ENCODE measurements at places on chromosomes 3 and 15.

- no peak overlapping the region for H3K4me3 ChIP-seq
- H3K4me1 ChIP-seq, result no peaks in the 10 kb centered on the region
- no peak overlapping the region for H3K27ac ChIP-seq
- no peak for DNase-seq
- no peaks in the 10 kb centered on the region for H3K36me3 ChIP-seq
These were observed 426.1 kb downstream of the IL5RA start for GRCh38 chr3:2684046-2684445.

DNA sequence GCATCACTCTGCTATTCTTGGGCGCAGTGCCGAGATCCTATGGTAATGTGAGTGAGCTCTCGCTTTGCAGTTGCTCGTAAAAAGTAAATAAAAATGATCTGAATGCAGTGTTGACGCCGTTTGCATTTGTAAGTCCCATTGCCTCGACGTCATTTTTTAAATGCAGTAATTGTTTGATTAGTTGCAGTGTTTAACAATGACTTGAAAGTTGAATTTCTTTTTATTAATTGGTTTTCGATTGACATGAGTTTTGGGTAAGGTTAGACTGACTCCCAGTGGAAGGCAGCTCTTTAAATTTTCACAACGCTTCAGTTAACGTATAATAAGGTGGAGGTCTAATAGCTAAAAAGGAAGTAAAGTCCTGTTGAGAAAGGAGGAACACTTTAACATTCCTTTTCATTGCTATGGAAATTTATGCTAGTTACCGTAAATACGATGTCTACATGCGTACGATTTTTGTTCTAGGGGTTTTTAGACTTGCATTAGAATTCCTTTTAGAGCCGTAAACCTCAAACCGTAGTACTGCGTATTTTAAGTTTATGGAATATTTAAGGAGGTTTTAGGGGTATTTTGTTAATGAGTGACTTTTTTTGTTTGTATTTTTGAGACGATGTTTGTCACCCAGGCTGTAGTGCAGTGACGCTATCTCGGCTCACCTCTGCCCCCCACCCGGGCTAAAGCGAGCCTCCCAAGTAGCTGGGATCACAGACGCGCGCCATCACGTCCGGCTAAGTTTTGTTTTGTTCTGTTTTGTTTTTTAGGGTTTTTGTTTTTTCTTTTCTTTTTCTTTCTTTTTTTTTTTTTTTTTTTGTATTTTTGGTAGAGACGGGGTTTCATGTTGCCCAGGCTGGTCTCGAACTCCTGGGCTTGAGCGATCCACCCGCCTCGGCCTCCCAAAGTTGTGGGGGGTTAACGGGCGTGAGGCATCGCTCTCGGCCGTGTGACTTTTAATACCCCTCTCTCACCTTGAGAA is 1.4 kb downstream of the MORF4L1 start:
- peaks cover 51% of the 10 kb centered on the region for H3K4me1 ChIP-seq
- H3K27ac ChIP-seq, result peak overlapping the region; percentile 99
- peaks cover 25% of the 10 kb centered on the region for H3K36me3 ChIP-seq
- peak; percentile 69 for DNase-seq

DNA sequence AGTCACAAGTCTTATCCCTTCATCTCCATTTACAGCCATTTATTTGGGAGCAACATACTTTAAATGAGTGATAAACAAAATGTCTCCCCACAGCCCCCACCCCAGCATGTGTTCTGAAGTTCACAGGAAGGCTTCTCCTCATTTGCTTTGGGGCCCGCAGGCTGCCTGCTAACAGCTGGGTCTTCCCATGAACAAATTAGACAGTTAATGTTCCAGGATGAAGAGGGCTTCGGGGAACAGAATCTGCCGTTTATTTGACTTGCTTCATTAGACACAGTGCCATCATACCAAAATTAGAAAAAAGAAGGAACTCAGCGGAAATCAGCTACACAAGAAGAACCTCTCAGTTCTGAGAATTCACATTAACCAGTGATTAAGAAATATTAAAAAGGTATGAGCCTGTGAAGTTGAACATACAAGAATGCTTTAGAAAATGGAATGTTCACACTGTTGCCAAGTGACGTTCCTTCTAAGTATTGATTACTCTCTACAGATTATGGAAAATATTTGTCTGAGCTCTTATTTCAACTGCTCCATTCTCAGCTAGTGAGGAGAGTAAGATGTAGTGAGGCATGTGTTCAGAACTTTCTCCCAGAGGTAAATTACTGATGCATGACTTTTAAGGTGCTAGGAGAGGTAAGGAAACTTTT is 107.5 kb upstream of the THBS1 start:
- peaks cover 11% of the 10 kb centered on the region for H3K27me3 ChIP-seq
- no peak overlapping the region for H3K4me3 ChIP-seq
- no peak overlapping the region for H3K27ac ChIP-seq

- H3K36me3 ChIP-seq, result no peaks in the 10 kb centered on the region
- DNase-seq, result no peak
- H3K4me1 ChIP-seq, result no peaks in the 10 kb centered on the region
- no peak overlapping the region for H3K27ac ChIP-seq
- H3K27me3 ChIP-seq, result no peaks in the 10 kb centered on the region
- no peak overlapping the region for H3K4me3 ChIP-seq
These were observed 116.5 kb upstream of the CMC1 start for GRCh38 chr3:28124882-28125281.

DNA sequence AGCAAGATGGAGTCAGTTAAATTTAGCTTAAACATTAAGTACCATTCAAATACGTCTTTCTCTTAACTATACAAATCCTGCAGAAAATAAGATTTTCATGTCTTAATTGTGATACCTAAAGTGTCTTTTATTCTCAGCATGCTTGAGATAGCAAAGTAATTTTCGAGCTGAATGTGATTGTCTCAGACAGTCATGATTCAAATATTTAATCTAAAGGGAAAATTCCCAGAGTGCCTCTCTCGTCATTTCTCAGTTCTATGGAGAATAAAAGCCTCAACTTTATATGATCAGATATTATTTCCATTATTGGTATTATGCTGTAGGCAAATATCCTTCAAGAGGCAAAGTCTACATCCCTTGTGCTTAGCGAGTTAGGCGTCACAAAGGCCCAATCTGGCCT is 589.9 kb downstream of the TAFA4 start:
- H3K4me3 ChIP-seq, result no peak overlapping the region
- no peaks in the 10 kb centered on the region for H3K4me1 ChIP-seq
- H3K36me3 ChIP-seq, result no peaks in the 10 kb centered on the region
- H3K27me3 ChIP-seq, result no peaks in the 10 kb centered on the region

Data from activated CD8-positive, alpha-beta memory T cell treated with anti-CD3 and anti-CD28 coated beads, Interleukin-2, amount 10 ng/mL, durations not matched to agents 7 days and 5 days (primary cell).